Calu3 (cell line): ENCODE measurements at places on chromosomes 1 and 21.

- no peak for DNase-seq
Observed at GRCh38 chr1:32405672-32406467, 11.6 kb upstream of the BSDC1 start.

GRCh38 chr1:243718893-243719292 lies 131.2 kb downstream of the AKT3 start:
- no peak for DNase-seq

DNA sequence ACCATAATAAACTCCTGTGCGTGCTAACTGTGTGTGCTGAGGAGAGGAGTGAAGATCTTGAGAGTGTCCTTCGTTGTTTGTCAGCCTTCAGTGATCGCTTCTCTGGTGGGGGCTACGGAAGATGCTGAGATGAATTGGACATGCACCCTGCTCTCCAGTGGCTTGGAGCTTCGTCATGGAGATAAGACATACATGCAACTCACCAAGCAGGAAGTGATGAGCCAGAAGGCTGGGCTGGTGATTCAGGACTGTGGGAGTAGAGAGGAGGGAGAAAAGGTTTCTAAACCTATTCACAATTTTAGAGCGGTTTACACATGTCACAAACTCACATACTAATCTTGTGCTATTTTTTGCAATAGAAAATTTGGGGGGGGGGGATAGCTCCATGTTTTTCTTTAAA lies 128.9 kb upstream of the ADAR start:
- no peak for DNase-seq

DNA sequence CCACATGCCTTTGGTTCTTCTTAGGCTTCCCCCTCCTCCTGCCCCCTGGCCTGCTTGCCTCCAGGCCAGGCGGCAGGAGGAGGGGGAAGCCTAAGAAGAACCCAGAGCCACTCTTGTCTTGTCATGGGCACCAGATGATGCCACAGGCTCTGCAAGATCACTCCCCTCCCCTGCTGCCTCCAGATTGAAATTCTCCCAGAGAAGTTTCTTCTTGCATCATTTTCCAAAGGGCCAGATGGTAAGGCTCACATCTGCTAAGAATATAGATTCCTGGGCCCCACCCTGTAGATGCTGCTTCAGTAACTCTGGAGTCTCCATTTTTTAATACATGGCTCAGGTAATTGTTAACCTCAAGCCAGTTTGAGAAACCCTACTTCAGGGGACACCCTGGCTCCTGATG lies 60.8 kb downstream of the FAM163A start:
- no peak for DNase-seq

DNA sequence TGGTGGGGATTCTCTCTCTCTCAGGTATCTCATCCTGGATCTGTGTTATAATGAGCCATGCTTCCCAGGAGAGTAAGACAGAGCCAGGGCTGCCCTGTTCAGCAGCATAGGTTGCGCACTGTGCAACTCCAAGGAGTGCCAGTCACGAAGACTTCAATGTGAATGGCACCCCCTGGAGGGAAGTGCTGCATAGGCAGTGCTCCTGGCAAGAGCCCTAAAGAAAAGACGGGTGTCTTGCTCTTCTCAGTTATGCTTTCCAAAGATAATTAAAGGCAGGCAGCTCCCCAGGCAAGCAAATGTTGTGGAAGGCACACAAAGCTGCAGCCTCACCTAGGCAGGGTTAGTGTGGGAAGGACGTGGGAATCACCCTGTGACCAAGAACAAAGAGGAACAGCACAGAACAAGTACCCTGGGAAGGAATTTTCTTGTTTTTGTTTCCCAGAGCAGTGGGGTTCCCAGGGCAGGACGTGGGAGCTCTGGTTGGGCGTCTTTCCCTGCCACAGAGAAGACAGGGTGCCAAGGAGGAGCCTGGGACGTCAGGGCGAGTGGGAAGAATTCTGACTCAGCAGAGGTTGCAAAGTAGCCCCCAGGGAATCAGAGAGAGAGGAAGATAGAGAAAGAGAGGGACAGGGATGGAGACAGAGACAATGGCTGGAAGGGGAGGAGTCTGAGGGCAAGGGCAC lies 120.9 kb downstream of the KCNN3 start:
- DNase-seq, result peak; percentile 68

GRCh38 chr1:90621986-90622385 lies 95.1 kb downstream of the BARHL2 start:
- no peak for DNase-seq

DNA sequence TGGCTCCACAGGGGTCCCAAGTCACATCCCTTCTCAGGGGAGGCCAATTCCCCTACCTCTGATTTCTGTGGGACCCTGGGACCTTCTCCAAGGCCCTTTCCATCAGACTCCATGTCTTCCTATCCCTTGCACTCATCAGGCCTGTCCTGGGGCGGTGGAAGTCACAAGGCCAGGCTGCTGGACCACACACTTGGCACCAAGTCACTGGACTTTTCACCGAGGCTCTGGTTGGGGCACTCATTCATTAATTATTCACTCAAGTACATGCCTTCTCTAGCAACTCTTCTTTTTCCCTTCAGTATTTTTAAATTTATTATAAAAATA lies 11.2 kb upstream of the FOXO6 start:
- DNase-seq, result no peak

DNA sequence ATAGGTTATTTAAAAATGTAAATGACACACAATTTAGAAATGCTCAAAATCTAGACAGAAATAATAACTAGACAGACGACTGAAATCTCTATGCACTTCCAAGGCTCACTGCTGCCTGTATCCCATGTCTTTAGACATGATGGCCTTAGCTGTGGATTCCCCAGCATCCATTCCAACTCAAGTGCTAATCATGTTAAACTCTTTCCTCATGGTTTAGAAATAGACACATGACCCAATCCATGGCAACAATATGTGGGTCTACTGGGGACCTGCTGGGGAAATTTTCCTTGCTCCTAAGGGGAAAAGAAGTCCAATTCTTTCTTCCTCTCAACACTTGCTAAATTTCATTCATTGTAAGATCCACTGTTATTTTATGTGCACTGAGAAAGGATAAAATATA lies 188.5 kb downstream of the SLC45A1 start:
- no peak for DNase-seq

DNA sequence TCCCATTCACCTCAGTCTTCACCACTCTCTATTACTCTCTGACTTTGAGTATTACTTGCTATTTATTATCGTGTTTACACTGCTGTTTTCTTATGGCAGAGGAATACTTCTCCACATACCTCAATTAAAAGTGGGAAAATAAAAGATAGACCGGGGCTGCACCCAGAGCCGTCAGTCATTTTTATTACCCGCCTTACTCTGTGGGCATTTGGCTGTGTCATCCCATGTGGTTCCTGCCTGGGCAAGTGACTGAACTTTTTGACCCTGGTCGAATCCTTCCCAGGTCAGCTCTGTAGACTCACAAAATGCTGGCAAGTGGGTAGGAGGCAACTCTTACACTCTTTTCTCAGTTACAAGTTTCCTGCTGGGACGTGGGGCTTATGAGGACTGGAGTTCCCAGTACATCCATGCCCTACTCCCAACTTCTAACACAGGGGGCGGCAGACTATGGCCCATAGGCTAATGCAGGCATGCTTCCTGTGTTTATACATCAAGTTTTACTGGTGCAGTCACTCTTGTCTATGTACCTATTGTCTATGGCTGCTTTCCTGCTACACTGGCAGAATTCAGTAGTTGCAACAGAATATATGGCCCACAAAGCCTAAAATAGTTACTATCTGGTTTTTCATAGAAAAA lies 69.5 kb upstream of the KCND3 start:
- DNase-seq, result peak; percentile 1

DNA sequence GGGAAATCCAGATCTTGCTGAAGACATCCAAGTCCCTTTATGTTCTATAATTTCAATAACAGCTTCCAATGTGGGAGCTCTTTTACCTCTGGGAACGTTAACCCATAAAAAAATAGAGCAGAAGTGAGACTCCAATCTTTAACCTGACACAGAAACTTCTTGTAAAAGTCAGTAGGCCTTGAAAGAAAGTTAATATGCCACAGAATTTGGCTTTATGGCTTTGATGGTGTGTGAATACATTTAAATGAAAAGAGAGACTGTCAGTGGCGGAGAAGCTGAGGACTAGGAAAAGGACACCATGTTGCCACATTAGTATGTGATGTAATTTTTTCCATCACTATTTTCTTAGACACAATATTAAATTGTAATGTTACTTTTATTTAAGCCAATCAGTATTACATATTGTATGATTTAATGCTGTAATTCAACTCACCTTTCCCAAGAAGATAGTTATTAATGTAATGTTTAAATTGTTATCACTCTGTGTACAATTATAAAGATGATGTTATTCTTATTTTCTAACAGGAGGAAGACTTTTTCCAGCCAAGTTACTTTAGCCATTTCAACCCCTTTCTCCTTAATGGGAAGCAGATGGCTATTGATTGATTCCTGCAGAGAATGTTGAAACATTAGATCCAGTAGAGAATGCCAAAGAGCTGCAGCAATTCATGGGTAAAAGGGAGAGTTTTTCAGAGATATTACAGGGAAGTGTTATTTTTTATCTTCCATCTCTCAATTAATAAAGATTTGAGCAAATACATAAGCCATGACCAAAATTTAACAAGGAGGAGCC lies 17.5 kb upstream of the CLDN8 start:
- DNase-seq, result no peak

DNA sequence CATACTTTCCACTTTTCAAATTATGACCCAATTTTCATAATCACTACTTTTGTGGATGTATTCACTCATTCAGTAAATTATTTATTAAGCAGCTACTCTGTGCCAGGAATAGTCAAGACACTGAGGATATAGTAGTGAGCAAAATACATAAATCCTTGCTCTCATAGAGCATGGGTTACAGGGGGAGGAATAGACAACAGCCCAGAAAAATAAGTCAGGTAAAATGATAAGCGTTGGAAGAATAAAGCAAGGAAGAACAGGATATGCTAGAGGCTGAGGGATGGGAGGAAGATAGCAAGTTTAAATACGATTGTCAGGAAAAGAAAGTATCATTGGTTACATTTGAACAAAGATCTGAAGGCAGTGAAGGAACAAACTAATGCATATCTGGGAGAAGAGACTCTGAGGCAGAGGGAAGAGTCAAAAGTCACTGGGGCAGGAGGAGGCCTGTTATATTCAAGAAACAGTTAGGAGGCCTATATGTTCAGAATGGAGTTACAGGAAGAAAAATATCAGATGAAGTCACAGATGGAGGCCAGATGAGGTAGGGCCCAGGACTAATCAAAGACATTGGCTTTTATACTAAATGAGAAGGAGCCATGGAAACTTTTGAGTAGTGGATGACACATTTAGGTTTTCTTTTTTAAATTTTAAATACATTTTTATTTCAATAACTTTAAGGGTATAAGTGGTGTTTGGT lies 42.9 kb downstream of the SEC22B start:
- DNase-seq, result no peak

- no peak for DNase-seq
Observed at GRCh38 chr1:201181726-201182125, 8.9 kb upstream of the IGFN1 start.

- DNase-seq, result no peak
Observed at GRCh38 chr1:214213136-214213535, 67.8 kb upstream of the SMYD2 start.

DNA sequence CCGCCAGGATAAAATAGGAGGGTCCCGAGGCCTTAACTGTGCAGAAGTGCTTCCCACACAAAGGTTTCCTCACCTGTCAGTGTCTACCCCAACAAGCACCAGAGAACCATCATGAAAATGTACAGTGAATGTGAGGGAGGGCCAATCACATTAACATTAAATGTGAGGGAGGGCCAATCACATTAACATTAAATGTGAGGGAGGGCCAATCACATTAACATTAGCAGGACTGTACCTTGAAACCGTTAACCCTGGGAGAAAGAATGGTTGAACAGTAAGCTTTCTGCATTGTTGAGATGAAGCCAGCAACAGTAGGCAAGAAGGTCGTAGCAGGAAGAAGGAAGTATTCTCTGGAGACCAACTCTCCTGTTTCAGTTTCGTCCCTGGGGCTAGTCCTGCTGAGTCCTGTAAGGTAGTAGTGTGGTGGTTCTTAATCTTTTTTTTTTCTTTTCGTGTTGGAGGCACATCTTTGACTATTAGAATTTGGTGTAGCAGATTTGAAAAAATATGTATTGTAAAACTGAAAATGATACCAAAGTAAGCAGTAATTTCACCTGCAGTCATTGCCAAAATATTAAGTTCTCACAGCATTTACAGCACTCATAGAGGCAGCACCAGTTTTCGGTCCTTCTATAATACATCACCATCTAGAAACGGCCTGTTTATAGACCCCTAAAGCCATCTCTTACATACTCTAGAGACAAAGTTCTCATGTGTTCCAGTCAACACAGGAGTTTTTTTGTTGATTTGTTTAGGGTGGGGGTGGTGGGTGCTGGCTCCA lies 98.6 kb upstream of the PPP2R5A start:
- peak; percentile 15 for DNase-seq

DNA sequence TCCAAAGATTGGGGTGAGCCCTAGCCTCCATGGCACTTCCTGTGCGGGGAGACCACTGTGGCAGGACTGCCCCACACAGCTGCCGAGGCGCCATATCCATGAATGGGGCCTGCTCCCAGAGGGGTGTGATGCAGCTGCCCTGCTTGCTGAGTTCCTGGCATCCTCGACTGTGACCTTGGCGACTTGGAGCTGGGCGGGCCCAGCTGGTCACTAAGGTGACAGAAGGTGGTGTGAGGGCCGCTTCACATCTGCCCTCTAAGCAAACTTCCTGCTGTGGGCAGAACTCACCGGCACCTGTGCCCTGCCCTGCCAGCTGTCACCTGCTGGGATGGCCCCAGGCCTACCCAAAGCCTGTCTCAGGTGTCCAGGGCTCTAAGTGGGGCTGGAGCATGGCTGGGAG lies 9.0 kb downstream of the TMEM61 start:
- DNase-seq, result no peak

- DNase-seq, result no peak
Observed at GRCh38 chr1:210301615-210302000, 27.1 kb upstream of the HHAT start.

GRCh38 chr1:88079036-88079435 lies 605.0 kb upstream of the PKN2 start:
- no peak for DNase-seq

DNA sequence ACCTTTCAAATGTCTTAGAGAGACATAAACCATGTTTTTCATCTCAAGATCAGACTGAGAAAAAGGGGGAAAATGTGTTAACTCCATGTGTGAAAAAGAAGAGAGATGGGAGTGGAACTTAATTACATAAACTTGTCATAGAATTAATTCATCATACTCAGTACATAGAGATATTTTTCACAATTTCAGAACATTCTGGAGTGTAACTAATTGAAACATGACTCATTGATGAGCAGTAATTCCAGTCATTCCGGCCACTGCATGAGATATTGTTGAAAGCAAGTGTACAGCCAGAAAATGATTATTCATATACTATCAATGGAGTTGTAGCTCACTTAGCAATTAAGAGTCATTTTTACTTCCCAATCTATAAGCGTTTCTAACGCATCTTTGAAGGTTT lies 739.3 kb downstream of the LTN1 start:
- no peak for DNase-seq

DNA sequence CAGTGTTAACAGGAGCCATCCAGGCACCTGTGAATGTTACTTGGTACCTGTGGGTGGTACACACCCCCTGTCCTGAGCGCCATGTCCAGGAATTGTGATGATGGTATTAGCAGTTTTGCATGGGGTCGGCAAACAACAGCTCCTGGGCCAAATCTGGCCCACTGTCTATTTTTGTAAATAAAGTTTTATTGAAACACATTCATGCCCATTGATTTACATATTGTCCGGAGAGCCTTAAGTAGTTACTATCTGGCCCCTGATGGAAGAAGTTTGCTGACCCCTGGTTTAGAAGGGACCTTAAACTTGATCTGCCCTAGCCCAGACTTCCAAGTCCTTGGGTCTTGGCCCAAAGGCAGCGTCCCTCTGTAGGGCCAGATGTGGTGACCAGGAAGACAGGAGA lies 58.3 kb downstream of the SPSB1 start:
- no peak for DNase-seq
